ENCODE measurements at places on chromosomes 13 and 19.

GRCh38 chr13:108853031-108853430 lies 223.6 kb downstream of the MYO16 start:
- no peak for DNase-seq

GRCh38 chr19:57242821-57243220 lies 2.4 kb downstream of the ZNF805 start:
- no peak for DNase-seq

DNA sequence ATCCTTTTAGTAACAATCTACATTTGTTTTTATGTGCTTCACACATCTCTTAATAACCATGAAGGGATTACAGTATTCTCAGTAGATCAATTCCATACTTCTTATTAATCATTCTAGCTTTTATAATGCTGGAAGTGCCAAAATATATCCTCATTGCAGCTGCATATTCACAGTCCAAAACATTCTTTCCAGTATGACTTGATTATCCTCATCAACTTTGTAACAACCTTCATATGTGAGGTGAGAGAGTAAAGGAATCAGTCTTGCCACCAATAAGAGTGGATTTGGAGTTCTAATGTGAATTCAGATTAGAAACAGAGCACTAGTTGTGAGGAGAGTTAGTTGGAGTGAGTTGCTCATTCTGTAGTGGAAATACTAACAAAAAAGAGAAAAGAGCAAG lies 208.0 kb upstream of the SPRY2 start:
- no peak for DNase-seq

GRCh38 chr13:38656699-38657098 lies 30.2 kb upstream of the FREM2 start:
- DNase-seq: no peak

DNA sequence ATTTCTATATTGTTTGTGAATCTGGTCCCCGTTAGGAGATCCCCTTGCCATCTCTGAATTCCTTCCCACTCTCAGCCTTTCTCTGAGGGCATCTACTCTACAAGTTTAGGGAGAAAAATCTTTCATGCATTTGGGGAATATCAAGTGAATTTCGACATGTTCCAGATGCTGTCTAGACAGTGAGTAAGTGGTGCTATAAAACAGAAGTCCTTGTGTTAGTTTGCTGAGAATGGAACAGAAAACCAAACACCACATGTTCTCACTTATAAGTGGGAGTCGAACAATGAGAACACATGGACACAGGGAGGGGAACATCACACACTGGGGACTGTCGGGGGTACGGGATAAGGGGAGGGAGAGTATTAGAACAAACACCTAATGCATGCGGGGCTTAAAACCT lies 5.1 kb downstream of the OR7A10 start:
- no peak for DNase-seq

DNA sequence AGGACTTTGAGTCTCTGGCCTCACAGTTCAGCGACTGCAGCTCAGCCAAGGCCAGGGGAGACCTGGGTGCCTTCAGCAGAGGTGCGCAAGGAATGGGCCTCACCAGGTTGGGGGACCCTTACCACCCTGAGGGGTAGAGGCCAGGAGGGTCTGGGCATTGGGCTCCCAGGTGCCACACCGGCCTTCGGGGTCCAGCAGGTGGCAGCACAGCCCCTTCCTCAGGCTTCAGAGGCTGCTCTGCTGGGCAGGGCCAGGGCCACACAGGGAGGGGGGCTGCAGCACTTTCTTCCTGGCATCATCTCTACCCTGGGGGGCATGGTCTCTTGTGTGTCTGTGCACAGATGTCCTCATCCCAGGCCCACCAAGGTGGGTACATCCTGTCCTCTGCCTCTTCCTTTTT lies 12.9 kb downstream of the PIN1 start:
- peak; percentile 13 for DNase-seq

GRCh38 chr13:25768838-25769237 lies 283.0 kb downstream of the SHISA2 start:
- DNase-seq: no peak

DNA sequence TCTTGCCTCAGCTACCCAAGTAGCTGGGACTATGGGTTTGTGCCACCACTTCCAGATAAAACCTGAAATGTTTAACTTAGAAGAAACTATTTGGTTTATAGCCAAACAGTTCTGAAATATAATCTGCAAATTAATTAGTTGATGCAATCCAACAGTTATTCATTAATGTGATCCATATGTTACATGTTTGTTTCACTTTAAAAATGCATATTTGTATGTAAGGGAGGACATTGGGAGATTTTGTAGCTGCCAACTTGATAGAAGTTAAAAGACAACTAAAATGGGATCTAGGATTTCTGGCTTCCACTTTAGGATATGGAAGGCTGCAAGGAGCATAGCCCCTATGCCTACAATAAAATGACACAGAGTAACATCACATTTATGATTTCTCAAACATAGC lies 532.5 kb upstream of the SLC10A2 start:
- no peak for DNase-seq

DNA sequence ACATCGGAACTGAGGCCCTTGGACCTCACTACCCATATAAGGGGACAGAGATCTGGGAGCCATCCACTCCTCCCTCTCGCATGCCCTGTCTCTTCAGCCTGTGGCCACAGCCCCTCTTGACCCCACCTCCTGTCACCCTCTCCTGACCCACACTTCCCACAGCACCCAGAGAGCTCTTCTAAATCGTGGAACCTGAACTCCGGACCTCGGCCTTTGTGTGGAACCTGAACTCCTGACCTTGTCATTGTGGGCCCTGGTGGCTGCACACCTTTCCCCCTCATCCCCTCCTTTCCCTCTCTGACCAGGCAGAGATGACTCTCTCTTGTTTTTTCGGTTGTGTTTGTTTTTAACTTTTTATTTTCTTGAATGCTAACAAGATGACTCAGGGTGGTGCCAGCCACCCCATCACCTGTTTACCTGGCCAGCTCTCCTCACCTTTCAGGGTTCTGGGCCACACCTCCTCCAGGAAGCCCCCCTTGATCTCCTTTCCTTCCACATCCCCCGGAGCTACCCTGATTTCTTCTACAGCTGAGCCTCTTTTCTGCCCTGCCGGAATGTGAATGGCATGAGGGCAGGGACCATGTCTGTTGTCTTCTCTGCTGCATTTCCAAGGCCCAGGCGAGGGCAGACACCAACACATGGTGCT lies 5.1 kb downstream of the MRPL4 start:
- no peak for DNase-seq

- DNase-seq: no peak
Measured at GRCh38 chr13:27658546-27658945, 36.9 kb downstream of the POLR1D start.

- no peak for DNase-seq
Measured at GRCh38 chr19:50835103-50835784, 1.9 kb upstream of the KLK15 start.

GRCh38 chr13:33710924-33711323 lies 107.0 kb upstream of the RFC3 start:
- no peak for DNase-seq

DNA sequence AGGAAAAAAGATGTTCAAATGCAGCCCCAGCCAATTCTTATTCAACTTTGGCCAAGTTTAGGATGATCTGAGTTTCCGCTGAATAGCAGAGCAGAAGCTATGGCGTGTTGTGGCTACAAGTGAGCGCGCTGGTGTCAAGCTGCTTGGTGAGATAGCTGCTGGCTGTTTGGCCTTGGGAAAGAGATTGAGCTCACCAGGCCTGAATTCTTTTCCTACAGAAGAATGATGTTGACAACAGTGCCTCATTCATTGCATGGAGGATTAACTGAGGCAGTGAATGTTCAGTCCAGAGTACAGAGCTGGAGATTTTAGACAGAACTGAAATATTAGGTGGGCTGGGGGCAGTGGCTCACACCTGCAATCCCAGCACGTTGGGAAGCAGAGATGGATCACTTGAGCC lies 31.5 kb upstream of the MAP3K10 start:
- no peak for DNase-seq

DNA sequence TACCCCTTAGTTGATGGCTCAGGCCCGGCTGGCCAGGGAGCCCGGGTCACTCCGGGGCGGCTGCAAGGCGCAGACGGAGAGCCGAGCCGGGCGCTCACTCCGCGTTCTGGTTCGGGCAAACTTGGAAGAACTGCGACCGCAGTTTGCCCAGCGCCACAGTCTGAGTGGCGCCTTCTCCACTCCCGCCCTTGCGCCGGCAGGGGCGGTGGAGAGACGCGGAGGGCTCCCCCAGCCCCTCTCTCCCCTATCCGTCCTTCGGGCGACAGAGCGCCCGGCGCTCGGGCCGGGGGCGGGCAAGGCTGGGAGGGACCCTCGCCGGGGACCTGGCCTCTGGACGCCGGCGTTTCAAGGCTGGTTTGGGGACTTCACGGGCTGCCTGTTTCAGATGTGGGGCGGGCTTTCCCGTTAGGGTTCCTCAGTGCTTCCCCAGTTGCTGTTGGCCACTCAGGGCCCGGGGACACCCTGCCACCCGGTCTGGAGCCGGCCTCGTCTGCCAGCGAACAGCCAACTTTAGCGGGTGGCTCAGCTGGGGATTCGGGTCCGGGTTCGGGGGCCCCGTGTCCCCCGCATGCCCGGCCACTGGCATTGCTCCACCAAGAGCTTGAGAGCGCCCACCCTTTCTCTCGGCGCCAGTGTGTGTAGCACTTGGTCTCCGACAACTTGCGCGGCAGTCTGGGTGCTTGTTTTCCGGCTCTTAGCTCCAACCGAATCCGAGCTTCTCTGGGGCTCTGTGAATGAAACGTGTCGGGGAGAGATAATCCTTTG lies 1.5 kb downstream of the GPC6 start:
- DNase-seq: peak; percentile 1

GRCh38 chr19:54252243-54252642 lies 4.8 kb downstream of the LILRB5 start:
- DNase-seq: no peak

GRCh38 chr19:413756-414420 lies 4.9 kb upstream of the C2CD4C start:
- DNase-seq: no peak

GRCh38 chr13:81492449-81492848 lies 1151.5 kb upstream of the SPRY2 start:
- no peak for DNase-seq

DNA sequence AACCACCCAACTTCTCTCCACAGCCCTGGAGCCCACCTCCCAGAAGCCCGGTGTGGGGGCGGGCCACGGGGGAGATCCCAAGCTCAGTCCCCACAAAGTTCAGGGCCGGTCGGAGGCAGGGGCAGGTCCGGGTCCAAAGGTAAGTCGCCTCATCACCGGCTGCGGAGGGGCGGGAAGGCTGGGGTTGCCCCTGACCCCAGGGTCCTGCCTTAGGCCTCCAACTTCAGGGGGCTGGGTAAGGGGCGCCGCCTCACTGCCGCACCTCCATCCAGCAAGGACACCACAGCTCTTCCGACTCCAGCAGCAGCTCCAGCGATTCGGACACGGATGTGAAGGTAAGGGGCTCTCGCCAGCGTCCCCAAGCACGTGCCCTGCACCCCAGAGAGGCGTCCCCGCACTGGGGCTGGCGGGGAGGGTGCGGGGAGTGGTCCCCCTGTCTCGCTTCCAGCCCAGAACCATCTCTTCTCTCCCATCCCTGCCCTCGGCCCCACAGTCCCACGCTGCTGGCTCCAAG lies 358 bp downstream of the C19orf33 start:
- DNase-seq: no peak

DNA sequence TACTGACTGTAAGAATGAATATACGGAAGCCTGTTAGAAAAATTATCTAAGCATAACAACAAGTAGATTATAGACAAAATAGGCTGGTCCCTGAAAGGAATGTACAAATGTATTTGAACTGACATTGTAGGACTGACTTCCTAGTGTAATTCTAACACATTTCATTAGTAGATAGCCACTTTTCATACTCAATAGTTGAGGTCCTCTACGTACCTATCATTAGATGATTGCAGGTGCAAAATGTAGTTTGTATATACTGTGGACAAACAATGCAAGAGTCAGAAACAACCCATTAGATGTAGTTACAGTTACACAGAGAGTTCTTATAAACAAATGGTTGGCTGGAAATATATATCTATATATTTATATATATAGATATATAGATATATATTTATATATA lies 402.3 kb upstream of the SLITRK6 start:
- DNase-seq: no peak

- DNase-seq: peak; percentile 39
Measured at GRCh38 chr19:40519352-40520322, 52.8 kb downstream of the SPTBN4 start.

DNA sequence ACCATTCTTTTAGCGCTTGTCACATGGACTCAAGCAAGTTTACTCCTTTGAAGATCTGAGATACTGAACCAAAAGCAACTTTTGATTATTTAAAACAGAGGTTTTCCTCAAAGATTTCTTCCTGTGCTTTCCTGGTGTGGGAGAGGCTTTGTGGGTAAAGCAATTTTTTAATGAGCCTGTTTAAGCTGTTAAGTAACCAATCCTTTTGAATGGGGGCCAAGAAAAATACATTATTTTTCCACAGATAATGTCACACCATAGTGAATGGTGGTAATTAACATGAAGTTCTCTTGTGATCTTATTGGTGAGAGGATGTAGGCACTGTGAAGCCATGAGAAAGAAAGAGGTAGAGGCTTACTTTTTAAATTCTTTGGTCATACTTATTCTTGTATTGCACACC lies 55.8 kb upstream of the OBI1 start:
- no peak for DNase-seq

DNA sequence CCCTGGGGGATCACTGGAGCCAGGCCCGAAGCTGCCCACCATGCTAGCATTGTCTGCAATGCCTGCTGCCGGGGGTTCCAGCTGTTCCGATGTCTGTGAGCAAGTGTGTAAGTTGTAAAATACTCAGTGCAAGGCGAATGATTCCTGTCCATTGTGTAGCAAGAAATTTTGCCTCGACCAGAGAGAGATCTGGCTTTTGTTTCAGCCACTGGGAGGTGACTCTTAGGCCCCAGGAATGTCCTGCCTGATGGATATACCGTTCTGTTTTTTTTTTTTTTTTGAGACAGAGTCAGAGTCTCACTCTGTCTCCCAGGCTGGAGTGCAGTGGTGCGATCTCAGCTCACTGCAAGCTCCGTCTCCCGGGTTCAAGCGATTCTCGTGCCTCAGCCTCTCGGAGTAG lies 7.3 kb upstream of the GADD45B start:
- no peak for DNase-seq

- no peak for DNase-seq
Measured at GRCh38 chr13:22726726-22727125, 454.1 kb upstream of the SGCG start.

- no peak for DNase-seq
Measured at GRCh38 chr19:30757837-30758617, 385.8 kb downstream of the ZNF536 start.

DNA sequence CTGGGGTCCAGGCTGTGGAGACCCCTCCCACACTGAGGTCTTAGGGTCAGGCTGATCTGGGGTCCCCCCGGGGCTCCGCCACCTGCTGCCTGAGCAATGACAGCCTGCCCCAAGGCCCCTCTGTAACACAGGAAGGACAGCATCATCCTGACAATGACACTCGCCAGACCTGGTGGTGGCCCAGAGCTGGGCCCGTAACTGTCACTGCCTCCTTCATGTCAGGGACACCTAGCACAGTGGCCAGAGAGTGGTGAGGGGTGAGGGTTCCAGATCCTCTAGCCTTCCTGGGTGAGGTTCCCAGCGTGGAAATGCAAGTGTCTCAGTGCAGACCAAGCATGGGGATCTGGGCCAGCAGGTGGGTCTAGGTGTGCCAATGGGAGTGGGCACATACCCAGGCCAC lies 27.8 kb downstream of the OPA3 start:
- DNase-seq: no peak

GRCh38 chr13:62320129-62321108 lies 904.8 kb upstream of the PCDH20 start:
- peak; percentile 13 for DNase-seq
